ENCODE measurements at places on chromosomes 16 and 17. TPM values are rescaled to one million over a fixed set of nuclear protein-coding genes. Genes with fewer than 3 reads are reported as not detected.

GRCh38 chr17:27573971-27574525, 56.9 kb upstream of the LGALS9 start:
- H3K4me3 ChIP-seq, result no peak overlapping the region
- DNase-seq, result no peak
- no peaks in the 10 kb centered on the region for H3K27me3 ChIP-seq
- H3K36me3 ChIP-seq, result no peaks in the 10 kb centered on the region

The WSCD1 gene
- total RNA-seq, result 4.2 TPM

DNA sequence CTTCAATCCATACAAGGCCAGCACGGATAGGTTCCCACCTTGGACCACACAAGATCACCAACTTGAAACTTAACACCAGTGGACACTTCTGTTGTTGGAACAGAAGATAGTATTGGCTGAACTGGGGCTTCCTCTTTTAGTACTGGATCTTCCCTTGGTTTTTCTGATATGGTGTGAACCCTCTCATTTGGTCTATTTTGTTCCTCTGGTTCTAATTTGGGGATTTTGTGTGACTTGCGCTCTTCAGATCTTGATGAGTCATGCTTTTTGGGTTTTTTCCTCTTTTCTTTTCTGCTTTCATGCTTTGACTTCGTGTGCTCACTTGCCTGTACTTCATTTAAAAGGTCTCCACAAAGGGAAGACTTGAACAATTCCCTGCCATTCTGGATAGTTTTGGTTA, 39.0 kb downstream of the SOST start:
- no peak for DNase-seq
- no peak overlapping the region for H3K27ac ChIP-seq
- H3K4me3 ChIP-seq, result no peak overlapping the region

GRCh38 chr17:41680426-41681040, 8.2 kb upstream of the EIF1 start:
- no peak overlapping the region for H3K4me3 ChIP-seq
- H3K27ac ChIP-seq, result no peak overlapping the region

The PRSS36 gene
- total RNA-seq, result 1.3 TPM
